Activated CD8-positive, alpha-beta memory T cell treated with anti-CD3 and anti-CD28 coated beads for 24 hours (primary cell): ENCODE measurements at places on chromosomes 1 and 21.

GRCh38 chr1:46399307-46399706, 5.2 kb downstream of the FAAH start:
- no peak for DNase-seq

DNA sequence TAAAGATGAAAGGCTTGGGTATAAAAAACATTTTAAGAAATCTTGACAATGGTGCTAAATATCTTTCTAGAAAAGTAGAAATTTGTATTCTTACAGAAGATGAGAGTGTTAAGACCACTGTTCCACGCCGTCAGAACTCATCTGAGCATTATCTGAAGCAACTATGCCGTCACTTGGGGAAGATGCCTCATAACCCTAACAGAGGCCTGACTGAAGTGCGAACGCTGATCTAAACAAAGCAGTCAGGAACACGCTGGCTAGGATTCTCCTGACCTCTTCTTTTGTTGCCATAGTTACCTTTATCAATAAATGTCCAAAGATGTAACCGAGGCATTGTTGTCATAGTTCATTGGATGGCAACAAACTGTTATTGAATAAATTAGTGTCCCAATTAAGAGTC, 612.4 kb downstream of the LTN1 start:
- DNase-seq = no peak

- DNase-seq = no peak
These were observed 12.4 kb upstream of the GPR61 start for GRCh38 chr1:109527098-109527811.

DNA sequence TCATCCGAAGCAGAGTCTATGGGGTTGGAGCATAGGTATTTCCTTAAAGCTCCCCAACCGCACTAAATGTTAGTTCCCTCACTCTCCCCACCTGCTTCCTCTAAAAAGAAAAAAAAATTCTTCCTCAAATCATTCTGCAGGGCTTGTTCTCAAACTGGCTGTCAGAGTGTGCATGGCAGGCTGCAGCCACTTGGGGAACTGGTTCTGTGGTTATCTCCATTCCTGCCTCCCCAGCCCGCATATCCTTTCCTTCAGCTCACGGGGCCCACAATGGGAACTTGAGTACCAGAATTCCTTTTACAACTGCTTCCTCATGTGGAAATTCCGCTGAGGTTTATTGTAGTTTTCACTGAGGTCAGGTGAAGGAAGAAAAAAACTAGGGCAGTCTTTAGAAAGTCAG, 159.2 kb downstream of the PIGK start:
- no peak for DNase-seq

DNA sequence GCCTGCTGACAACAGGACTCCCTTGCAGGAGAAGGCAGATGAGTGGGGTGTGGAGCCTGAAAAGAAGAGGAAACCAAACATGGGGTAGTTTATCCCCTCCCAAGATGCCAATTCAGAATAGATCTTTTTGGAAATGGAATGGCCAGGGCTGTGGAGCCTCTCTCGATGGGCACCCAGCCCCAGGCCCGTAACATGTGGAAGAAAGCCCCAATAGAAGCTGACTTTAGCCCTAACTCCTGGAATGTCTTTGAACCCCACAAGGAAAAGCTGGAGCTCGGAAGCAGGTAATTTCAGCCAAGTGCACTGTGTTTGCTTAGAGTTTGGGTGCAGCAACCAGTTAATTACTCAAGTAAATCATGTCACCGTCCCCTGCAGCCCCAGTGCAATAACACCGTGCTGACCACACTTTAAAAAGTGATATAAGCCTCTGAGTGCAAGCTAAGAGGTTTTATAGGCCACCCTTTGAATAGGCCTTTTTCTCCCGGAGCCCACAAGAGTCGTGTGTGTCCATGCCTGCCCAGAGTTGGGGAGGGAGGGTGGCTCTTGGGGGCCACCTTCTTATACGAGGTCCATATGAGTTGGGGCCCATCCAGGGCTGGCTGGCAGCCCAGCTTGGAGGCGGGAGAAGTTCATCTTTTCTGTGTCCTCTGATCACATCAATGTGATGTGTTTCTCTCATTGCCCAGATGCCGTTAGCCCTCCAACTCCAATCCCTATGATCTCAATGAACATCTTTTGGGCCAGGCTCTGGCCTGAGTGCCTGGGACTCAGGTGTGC, 153.2 kb downstream of the TRABD2B start:
- DNase-seq = no peak

DNA sequence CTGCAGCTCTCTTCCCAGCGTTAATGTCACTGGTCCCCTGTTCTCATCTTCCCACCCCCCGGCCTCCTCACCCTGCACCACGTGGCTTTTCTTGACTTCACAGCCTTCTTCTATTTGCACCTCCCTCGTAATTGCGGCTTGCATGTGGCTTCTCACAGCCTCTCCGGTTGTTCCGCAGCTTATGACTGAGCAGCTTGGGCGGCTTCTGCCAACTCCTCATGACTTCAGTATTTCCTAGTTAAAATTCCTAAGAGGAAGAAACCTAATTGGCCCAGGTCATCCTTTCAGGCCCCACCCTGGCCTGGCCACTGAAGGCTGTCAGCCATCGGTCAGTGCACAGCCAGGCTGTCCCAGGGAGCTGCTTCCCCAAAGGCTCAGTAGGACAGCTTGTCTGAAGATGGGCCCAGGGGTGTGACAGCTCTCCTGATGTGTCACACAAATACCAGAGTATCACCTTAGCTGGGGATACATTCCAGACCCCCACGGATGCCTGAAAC, 8.6 kb upstream of the RERE start:
- no peak for DNase-seq

- DNase-seq = no peak
These were observed 10.9 kb downstream of the ERRFI1 start for GRCh38 chr1:8015036-8015808.

GRCh38 chr1:53331446-53332185, 3.7 kb upstream of the LRP8 start:
- DNase-seq = no peak

DNA sequence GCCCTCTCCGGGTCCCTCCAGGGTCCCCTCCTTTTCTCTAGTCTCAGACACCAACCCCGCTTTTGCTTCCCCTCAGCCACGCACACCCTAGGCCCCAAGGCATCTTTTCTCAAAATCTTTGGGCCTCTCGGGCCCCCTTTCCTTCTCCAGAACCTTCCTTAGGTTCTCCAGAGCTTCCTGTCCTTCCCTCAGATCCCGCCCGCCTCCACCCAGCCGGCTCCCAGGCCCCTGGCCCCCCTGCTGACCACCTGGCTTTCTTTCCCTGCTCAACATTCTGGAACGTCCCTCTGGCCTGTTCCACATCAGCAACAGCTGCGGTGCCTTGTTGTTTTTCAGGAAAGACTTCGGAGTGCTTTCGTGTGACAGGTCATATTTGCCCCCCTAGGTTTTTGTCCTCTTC, 1.2 kb downstream of the ZDHHC18 start:
- DNase-seq = no peak

DNA sequence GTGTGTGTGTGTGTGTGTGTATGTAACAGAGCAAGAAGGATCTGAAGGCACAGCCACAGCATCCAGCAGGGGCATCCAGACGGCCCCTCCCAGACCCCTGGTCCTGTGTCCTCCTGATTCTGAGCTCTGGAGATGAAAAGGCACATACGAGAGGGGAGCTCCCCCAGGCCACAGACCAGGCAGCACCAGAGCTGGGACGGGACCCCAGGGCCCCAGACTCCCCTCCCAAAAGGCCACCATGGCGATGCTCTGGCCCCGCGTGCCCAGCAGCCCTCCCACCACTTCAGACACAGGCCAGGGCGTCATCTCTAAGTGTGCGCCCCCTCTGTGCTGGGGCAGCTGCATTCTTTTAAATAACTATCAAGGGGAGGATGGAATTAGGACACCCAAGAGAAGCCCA, 245.8 kb downstream of the MATN1 start:
- DNase-seq = no peak

DNA sequence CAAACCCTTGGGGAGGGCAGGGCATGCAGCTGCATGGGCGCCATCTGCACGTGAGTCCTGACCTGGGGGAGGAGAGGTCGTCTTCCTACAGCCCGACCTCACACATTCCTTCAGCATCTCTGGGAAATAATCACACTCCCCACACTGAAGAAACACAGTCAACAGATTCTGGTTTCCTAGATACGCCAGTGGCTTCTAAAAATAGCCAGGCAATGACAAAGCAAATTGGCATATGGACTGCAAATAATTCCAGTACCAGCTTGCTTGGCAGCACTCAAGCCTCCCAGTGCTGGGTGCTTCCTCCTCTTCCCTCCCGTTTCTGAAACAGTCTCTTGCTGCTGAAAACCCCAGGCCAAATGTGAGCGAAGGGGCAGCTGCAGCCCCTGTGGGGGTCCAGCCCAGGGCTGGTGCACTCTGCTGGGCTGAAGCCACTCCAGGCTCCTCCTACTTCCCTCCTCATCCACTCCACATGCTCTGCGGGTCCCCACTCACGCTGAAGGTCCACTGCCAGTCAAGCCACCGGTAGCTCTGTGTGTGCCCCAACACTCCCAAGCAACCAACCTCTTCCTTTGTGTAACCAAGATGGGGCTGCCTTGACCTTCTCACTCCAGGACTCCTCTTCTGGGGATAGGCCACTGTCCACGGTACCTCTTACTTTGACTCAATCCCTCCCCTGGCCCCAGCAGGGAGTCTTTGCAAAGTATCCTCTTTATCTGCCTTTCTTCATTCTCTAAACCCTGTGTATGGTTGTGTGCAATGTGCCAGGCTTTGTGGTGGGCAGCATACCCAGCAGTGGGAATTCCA, 69.0 kb downstream of the KCND3 start:
- no peak for DNase-seq

- DNase-seq = no peak
These were observed 226.2 kb downstream of the ZNF326 start for GRCh38 chr1:90220941-90221693.

DNA sequence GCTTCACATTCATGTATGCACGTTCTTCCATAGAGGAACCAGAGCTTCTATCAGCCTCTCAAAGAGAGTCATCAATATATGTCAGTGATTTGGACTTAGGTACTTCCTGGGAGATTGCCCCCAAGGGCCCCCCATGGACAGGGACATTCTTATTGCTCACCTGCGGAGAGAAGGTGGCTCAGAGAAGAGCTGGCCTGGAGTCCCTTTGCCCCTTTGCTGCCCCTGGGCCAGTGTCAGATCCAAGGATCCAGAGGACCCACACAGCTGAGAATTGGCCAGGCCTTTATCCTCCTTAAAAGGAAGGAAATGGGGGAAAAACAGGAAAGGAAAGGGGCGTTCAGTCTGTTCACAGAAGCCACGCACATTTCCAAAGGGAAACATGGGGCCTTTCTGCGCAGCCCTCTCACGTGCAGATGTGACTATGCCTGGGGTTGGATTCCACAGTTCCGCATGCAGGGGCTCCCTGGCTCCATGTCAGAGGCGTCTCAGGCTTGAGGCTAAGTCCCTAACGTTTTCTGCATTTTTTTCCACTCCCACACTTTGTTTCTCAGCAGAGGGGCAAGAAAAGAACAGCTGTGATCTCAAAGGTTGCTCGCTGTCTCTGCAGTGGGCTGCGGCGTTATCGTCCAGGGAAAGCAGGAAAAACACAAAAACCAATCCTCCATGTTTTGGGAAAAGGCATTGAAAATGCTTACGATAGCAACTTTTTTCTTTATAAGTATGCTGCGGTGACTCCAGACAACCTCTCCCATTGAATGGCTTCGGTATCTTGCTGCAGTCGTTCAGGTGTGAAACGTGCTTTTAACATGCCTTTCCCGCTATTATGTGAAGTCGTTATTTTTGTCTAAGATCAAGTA, 5.9 kb downstream of the C1orf226 start:
- no peak for DNase-seq

- DNase-seq = no peak
These were observed 1.4 kb downstream of the STXBP3 start for GRCh38 chr1:108747898-108748297.

GRCh38 chr1:160779626-160780397, 16.2 kb upstream of the LY9 start:
- DNase-seq = no peak

DNA sequence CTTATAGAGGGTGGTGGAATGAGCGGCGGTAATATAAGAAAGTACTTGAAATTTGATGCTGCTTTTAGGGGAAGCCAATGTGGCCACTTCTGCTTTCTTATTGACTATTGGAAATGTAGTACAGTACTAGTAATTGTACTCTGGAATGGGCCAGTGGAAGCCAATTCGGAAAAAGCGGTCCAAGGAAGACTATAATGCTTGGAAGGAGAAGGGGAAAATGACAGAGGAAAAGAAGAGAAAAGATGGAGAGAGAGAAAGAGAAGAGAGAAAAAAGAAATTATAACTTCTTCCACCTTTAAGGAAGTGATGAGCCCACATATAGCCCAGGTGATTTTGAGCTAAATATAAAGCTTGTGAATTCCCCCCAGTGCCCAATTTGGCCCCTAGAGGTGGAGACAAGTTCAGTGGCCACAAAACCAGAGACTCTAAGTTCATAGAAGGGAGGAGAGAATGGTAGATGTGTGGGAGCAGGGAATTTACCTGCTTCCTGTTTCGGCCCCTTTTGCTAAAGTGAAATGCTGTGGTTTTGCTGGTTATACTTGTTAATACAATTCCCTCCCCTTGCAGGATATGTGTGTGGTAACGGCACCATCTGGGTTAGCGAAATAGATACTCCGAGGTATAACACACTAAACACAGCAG, 35.7 kb upstream of the DUSP10 start:
- no peak for DNase-seq

DNA sequence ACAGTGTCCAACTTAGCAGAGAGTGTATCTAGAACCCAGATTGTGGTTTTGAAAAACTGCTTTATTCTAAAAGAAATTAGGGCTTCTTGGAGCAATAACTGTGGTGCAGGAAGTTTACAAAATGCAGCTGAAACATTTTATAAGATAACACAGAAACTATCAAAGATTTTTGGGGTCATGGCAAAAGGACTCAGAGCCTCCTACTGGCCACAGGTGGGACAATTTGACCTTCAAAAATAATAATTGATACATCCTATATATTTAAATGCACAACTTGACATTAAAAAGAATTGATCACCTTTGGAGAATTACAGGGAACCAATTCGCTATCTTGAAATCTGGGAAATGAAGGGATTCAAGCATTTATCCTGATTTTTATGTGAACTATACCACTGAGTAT, 235.2 kb downstream of the RPS6KC1 start:
- no peak for DNase-seq

GRCh38 chr21:16330908-16331268, 601.1 kb downstream of the USP25 start:
- DNase-seq = no peak

DNA sequence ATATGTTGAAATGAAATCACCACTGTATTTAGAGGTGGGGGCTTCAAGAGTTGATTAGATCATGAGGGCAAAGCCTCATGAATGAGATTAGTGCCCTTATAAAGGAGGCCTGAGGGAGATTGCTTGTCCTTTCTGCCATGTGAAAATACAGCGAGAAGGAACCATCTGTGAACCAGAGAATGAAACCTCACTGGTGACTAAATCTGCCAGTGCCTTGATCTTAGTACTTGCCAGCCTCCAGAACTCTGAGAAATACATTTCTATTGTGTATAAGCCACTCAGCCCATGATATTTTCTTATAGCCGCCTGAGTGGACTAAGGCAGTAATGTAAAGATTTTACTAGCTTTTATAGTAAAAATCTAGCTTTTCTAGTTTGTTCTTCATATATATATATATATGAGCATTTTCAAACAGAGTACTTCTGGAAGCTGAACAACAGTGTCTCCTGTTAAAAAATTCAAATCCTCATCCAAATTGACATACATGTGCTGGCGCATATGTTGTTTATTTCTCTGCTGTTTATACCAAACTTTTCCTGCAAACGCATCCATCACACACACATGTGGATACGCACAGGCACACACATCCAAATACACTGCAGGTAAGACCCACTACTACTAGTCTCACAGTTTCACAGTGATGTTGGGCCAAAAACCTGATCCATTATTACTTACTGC, 213.1 kb downstream of the RGS7 start:
- DNase-seq = no peak
